ENCODE measurements at places on chromosomes 13 and 19.

GRCh38 chr19:51777570-51778462 lies 16.8 kb downstream of the FPR2 start:
- DNase-seq: peak; percentile 49

DNA sequence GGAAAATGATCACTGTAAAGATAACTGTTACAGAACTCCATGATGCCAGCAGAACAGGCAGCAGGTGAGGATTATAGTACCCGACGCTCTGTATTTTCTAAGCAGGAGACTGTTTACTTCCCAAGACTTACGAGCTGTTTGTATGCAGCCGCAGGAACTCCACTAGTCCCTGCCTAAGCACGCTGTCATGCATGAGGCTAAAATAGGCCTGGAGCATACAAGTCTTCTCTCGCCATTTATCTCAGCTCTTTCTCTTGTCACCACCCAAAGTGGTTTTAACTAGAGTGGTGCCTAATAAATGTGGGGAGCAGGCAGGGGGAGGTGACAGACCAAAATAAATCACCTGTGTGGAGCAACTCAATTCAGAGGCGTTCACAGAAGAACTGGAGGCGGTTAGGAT lies 175.8 kb downstream of the TDRD3 start:
- DNase-seq: no peak

GRCh38 chr13:46170687-46171086 lies 11.3 kb downstream of the LCP1 start:
- no peak for DNase-seq

DNA sequence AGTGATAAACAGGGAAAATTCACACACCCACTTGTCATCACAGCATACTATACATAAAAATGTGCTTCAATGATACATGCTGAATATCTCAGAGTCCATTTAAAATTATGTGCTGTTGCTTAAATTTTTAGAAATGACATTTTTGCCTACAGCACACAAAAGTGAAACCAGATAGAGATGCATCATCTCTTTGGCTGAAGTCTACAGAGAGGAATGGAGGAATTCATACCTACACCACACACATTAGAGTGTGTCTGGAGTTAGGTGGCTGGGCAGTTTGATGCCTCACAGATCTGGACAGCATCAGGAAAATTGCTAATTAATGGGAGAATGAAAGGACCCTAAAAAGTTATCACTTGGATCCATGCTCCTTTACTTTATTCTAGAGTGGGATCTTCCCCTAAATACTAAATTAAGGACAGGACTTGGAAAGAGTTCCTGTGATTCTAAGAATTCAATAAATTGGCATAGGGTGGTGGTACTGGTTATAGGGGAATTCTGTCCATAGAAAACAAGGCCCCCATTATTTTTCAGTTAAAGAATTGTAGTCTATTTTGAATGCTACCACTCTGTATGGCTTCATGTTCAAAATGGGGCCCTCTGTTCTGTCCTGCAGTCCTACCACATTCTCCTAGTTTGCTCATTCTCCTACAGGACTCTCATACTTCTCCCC lies 41.3 kb downstream of the RCBTB2 start:
- no peak for DNase-seq

GRCh38 chr13:92225861-92226260 lies 827.4 kb downstream of the GPC5 start:
- no peak for DNase-seq

GRCh38 chr13:76329866-76330580 lies 556.2 kb downstream of the KCTD12 start:
- no peak for DNase-seq

DNA sequence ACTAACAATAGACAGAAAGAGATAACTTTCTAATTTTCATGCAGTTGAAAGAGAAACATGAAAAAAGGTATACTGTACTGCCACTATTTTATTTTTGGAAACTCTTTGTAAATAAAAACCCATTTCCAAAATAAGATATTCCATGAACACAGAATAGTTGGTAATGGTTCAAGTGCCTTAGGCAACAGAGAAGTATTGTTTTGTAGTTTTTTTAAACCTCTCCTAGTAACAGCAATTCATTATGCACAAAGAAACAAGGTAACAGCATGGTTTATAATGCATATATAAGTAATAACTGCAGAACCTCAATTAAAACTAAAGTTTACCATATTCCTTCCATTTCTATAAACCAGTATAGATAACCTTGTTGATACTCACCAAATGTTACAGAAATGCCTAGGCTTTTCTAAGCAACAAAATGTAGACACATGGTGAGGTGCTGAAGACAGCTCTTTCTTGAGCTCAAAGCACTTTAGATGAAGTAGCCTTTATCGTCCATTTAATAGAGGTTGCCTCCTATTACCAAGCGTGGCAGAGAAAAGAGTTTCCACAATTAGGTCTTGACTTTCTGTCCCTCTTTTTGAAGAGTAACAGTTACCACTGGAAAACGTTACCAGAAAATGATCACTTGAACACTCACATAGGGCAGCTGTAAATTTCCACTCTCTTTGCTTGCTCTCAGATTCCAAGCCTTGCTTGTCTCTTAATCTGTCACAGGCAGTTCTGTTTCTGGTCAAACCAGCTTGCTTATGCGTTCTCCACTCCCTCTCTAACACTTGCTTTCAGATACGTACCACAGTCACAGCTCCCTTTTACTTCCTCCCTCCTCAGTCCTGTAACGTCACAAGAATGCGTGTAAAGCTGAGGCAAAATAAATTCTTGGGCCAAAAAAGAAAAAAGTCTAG lies 42.9 kb downstream of the CAB39L start:
- peak; percentile 7 for DNase-seq

DNA sequence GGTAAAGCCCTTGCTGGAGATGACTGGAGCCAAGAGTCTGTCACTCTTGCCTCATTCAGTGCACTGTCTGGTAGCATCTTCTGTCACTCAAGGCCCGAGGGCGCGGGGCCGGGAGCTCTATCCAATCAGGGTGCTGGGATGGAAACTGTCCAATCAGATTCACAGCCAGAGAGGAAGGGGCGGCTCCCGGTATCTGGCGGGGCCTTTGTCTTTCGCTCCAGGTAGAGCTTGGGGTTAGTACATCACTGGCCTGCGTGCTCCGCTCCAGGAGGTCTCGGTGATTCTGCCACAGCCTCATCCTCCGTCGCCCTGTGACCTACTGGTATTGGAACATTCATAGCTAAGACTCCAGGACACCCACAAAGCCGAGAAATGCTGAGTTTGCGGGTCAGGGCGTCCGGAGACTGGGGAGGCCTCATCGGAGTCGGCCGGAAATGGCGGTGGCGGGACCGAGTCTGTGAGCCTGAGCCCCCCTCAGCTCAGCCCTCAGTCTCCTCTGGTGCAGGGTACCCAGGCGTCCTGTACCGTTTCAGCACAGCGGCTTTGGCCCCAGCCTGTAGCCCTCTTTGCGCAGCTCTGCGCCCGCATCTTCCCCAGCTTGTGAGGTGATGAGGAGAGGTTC lies 20.6 kb upstream of the ZNF430 start:
- DNase-seq: peak; percentile 46

- no peak for DNase-seq
Measured at GRCh38 chr13:28744656-28745055, 25.9 kb upstream of the SLC46A3 start.

GRCh38 chr13:74070513-74070912 lies 63.7 kb downstream of the KLF12 start:
- no peak for DNase-seq

GRCh38 chr13:24505256-24505655 lies 7.3 kb downstream of the PARP4 start:
- no peak for DNase-seq

DNA sequence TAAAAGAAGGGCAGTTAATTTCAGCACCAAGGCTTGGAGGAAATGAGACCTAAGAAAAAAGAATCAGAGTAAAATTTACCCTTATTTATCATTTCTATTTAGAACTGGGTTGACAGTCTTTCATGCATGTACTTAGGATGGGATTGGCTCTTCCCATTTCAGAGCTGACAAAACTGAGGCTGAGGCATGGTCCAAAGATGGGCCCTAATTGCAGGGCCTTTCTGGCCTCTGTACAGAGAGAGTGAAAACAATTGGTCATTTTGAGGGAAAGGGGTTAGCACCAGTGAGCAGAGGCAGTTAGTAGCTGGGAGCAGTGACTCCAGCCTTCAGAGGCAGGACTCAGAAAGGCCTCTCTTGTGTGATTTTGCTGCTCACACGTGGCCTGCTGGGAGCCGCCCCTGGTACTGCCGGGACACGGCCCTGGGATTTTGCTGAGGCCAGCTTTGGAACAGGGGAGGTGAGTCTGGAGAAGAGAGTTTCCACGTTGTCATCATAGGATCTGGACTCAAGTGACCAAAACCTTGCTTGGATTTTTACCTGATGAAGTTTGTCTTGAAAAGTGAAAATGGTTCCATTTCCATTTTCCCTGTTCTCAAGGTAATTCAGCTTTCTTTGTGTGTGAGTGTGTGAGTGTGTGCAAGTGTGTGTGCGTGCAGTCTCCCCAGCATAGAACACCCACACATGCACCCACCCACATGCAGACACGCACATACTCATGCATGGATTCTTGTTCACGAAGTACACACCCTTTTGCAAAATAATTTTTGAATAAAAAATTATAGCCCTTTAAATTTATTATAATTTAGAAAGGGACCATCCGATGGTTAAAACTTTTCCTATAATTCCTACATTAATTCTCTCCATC lies at the start of gene ZNF536:
TSS of gene ZNF536 (plus strand) at position 425 of the 865 bp plus-strand sequence. CDS start 71,179 bp downstream, outside the sequence.
- DNase-seq: no peak

GRCh38 chr13:28539625-28540286 lies 44.8 kb upstream of the FLT1 start:
- DNase-seq: no peak

All from HuH-7.5 (cell line).